ENCODE measurements at places on chromosomes 13 and 19.
A peak's percentile ranks its signal among the peaks of the same experiment; 100 is the strongest.

DNA sequence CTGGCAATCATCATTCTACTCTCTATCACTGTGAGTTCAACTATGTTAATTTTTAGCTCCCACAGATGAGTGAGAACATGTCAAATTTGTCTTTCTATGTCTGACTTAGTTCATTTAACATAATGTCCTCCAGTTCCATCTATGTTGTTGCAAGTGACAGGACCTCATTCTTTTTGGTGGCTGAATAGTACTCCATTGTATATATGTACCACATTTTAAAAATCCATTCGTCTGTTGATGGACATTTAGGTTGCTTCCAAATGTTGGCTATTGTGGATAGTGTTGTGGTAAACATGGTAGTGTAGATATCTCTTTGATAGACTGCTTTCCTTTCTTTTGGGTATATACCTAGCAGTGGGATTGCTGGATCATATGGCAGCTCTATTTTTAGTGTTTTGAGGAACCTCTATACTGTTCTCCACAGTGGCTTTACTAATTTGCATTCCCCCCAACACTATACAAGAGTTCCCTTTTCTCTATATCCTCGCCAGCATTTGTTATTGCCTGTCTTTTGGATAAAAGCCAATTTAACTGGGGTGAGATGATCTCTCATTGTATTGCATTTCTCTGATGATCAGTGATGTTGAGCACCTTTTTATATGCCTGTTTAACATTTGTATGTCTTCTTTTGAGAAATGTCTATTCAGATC is 124.1 kb downstream of the PCCA start:
- DNase-seq: peak; percentile 19

DNA sequence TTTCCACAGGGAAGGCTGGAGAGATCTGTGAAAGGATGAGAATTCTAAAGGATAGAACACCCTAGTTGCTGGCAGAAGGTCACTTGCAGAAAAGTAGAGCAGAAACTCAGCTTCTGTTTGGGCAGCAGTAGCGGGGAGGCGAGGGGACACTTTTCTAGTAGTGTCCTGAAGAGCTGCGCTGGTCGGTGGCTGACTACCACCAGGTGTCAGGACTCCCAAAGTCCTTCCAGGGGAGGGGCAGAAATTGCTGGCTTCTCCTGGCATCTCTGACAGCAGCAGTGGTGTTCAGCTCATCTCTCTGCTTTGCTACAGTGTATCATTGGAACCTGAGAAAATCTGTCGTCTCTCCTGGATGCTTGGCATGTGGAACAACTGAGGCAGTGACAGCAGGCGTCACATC is 120.9 kb downstream of the ZDHHC20 start:
- DNase-seq: no peak

DNA sequence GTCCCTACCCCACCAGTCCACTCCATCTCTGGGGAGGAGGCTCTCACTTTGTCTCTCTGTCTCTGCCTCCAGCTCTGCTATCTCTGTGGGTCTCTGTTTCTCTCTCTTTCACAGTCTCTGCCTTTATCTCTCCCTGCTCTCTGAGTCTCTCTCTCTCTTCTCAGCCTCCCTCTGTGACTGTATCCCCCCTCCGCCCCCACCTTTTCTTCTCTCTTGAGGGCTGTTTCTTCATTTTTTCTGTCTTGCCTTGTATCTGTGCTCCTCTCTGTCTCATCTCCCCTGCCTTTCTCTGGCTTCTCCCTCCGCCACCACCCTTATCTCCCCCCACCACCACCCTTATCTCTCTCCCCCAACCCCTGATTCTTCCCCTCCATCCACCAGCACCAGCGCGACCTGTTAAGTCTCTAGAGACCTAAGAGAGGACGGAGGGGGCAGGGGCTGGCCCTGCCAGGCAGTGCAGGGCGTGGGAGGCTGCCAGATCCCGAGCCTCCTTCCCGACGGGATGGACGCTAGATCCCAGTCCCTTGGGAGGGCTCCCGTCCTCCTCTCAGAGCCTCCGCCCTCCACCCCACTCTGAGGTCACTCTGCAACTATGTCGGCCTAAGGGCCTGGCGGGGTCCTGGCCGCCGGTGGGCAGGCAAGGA is 1.0 kb downstream of the AXL start:
- no peak for DNase-seq

- DNase-seq: peak; percentile 68
Measured at GRCh38 chr13:49540552-49540951, 44.8 kb downstream of the PHF11 start.

DNA sequence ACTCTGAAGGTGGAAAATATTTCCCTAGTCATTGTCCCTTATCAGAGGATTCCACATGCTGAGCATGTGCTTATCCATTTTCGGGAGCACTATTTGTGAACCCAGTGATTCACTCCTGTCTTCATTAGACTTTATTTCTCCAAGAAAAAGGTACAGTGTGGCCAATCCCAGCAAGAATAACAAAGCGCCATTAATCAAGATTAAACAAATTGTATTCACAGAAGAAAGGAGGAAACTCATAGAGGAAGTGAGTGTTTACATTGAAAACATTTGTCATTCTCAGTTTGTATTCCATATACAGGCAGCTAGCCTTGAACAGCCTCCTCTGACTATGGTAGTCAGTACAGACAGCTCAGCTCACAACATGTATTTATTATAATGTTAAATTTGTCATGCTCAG is 1669.9 kb upstream of the SPRY2 start:
- no peak for DNase-seq

GRCh38 chr13:45280011-45280410 is 61.0 kb downstream of the TPT1 start:
- DNase-seq: no peak

- no peak for DNase-seq
Measured at GRCh38 chr19:13557756-13558398, 51.6 kb upstream of the CACNA1A start.

DNA sequence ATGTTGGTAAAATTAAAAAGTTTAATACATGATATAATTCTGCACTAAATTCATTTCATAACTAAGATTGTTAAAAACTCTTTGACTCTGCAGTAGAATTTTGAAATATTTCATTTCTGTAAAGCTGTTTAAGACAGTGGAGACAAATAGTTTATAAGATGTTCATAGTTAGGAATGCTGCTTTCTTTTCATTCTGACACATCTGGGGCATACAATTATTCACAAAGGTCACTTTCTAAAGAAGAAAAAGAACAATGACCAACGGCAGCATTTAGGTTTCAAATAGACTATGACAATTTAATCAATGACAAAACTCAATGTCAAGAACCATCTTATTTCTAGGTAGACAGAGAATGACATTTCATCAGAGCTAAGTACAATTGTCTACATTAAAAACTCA is 1422.1 kb downstream of the PCDH9 start:
- DNase-seq: no peak

DNA sequence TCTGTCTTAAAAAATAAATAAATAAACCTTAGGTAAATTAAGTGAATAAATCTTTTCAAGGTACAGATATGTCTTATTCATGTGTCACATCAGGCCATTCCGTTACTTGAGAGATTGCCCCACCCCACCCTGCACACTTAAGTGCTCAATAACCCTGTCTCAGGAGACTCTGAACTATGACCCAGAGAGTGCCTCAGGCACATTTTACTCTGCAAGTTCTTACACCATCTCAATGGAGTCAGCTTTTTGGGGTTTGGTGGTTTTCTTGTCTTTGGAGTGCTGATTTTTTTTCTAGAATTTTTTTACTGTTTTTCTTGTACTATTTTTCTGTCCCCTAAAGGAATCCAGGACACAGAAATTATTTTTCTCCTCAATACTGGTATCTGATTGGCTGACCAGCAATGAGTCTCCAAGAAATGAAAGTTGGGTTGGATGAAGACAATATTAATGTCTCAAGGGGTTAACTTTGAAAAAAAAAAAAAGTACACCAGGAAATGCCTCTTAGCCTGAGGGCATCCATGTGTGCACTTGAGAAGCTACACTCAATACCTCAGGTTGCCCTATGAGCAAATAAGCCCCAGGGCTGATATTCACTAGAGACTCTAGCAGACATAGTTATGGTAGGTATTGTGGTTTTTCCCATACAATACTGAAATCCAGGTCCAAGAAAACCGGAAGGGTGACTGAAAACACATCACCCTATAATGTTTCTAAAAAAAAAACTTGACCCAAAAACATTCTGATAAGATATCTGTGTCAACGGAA is 114.6 kb upstream of the ZNF91 start:
- peak; percentile 9 for DNase-seq

DNA sequence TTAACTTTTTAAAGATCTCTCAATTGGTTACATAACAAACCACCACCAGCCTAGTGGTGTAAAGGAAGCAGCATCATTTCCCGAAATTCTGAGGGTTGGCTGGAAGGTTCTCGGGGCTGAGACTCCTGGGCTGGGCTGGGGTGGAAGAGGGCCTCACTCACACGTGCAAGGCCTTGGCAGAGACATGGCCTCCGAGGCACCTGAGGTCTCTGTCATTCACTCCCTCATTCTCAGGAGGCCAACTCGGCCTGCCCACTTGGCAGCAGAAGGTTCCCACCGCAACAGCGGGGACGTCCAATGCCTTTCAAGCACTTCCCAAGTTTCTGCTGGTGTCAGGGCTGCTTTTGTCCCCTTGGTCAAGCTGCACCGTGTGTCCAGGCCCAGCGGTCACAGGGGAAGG is 18.6 kb upstream of the RASA3 start:
- no peak for DNase-seq

DNA sequence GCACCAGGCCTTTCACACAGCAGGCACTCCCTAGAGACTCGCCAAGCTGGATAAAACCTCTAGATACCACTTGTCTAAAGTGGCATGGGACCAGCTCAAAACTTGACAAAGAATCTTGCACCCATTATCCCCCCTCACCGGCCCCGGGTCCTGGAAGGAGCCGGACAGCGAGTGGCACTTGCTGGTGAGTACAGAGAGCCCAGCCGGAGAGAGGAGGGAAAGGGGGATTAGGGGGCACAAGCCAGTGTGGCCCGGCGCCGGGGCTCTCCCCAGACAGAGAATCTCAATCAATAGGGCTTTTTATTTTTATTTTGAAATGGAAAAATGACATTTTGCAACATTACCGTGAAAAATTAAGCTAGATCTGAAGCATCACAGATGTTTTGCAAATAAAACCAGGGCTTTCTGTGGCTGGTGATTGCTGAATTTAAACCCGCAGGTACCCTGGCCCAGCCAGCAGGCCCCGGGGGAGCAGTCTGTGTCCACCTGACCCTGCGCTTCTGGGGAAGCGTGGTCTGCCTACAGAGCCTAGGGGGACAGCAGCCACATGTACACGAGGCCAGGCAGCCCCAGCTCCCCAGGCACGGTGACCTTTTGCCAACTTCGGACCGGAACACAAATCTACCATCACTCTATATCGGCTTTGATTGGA is 10.0 kb upstream of the VSTM2B start:
- no peak for DNase-seq

- DNase-seq: no peak
Measured at GRCh38 chr19:35843676-35844481, 8.4 kb downstream of the NPHS1 start.

DNA sequence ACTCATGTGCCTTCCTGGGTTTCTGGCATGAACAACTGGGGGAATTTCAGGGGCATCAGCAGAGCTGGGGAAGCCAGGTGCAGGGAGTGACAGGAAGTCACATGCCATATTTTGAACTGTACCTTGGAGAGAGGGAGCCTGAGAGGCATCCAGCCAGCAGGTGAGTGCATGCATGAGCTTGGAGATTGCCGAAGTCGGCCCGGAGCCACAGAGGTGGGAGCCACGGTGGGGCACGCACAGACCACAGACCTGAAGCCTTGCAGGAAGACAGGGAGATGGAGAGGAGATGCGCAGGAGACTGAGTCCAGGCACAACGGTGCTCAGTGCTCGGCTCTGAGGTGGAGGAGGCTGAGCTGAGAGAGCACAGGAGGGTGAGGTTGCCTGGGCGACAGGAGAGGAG is 55.1 kb downstream of the CDADC1 start:
- no peak for DNase-seq

- peak; percentile 33 for DNase-seq
Measured at GRCh38 chr19:21256722-21257121, 72.5 kb downstream of the ZNF708 start.

- no peak for DNase-seq
Measured at GRCh38 chr19:4871711-4872110, 4.2 kb upstream of the PLIN3 start.

DNA sequence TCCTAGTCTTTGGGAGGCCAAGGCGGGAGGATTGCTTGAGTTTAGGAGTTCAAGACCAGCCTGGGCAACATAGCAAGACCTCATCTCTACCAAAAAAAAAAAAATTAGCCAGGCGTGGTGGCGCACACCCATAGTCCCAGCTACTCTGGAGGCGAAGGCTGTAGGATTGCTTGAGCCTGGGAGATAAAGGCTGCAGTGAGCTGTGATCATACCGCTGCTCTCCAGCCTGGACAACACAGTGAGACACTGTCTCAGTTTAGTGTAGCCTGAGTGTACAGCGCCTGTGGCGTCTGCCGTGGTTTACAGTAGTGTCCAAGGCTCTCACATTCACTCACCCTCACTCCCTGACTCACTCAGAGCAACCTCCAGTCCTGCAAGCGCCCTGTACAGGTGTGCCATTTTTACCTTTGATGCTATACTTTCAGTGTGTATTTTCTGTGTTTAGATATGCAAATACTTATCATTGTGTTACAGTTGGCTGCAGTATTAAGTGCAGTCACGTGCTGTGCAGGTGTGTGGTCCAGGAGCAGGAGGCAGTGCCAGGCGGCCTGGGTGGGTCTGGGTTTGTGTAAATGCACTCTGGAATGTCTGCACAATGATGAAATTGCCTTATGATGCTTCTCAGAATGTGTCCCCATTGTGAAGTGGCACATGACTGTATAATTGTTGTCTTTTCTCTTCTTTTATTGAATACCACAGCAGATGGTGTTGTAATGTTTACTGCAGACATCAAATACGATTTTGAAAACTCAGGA is 36.1 kb upstream of the DCUN1D2 start:
- DNase-seq: no peak

DNA sequence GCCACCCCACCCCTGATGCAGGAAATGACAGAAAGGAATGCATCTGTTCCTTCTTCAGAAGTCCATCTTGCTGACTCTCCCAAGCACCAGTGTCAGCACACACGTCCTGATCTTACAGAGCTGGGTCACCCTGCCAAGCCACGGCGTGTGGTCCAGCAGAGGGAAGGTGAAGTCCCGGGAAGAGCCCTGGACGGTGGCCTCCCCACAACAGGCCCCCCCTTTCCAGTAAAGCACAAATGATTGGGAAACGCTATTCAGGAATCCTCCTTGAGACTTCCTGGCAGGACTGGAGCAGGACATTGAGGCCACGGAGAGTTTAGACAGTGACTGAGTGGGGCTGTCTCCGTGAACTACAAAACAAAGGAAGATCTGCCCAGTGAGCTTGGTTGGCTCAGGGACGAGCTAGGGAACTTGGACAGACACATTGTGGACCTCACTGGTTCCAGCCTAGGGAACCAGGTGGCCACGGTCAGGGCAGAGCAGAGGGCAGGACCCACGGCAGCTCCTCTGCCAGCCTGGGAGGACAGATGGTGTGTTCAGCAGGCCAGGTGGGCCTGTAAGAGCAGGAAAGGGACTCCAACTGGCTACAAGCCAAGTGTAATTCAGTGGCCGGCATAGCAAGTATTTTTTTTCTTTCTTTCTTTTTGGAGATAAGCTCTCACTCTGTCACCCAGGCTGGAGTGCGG is 41.7 kb downstream of the ELL start:
- DNase-seq: no peak

GRCh38 chr13:75740031-75740430 is 103.9 kb downstream of the LMO7 start:
- no peak for DNase-seq

- no peak for DNase-seq
Measured at GRCh38 chr13:36131931-36132297, 732 bp upstream of the DCLK1 start.
